ENCODE measurements at places on chromosomes 6 and 20. TPM values are rescaled to one million over a fixed set of nuclear protein-coding genes. Genes with fewer than 3 reads are reported as not detected.

DNA sequence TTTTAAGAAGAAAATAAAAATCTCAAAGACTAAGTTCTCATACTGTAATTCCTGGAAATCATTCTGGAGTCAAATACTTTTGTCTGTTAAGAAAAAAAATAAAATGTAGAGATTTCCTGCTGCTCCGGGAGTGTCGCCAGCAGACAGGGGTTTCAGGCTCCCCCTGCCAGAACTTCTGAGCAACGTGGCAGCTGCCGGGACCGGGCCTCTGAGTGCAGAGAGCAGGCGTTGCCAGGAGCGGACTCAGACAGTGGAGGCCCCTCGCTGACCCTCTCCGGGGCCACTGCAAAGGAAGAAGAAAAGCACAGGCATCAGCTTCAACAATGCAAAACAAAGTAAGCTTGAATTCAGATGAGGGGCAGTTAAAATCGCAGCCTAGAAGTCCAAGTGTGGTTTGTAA lies 95.5 kb downstream of the THBS2 start:
- H3K27me3 ChIP-seq: no peaks in the 10 kb centered on the region
- no peak for DNase-seq
- H3K4me3 ChIP-seq: no peak overlapping the region
- H3K27ac ChIP-seq: no peak overlapping the region

- H3K4me3 ChIP-seq: no peak overlapping the region
- DNase-seq: no peak
- H3K27ac ChIP-seq: no peak overlapping the region
These were observed 52.0 kb upstream of the THEMIS start for GRCh38 chr6:127952831-127953230.

DNA sequence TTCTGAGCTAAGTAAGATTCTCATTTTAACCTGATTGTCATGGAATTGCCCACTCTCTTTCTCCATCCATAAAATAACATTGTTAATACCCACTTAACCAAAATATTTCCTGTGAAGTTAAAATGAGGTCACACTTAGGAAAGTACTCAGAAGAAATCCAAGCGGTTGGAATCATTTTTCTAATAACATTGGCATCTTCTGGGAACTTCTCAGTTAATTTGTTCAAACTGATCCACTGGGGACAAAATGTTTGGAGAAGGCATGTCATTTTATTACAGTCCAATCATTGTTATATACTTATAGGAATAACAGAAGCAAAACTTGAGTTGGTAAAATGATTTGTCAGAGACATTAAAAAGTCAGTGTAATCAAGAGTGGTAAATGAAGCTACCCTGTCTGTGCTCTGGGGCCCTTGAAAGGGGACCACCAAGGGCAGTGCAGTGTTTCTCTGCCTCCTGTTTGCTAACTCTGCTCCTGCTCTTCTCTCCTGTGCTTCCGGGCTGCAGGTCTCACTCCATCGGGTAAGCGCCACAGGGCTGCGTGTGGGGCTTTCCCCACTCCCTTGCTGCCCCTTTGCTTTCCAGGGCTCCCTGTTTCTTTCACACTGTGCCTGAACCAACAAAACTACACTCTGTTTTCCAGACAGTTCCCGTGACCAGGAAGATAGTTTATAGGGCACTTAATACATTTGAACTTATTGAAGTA lies 50.1 kb downstream of the HDDC2 start:
- no peak overlapping the region for H3K4me3 ChIP-seq
- DNase-seq: no peak
- no peaks in the 10 kb centered on the region for H3K27me3 ChIP-seq
- no peak overlapping the region for H3K27ac ChIP-seq

- H3K27me3 ChIP-seq: no peaks in the 10 kb centered on the region
- DNase-seq: no peak
- no peak overlapping the region for H3K4me3 ChIP-seq
- no peaks in the 10 kb centered on the region for H3K36me3 ChIP-seq
These were observed 671.8 kb downstream of the QKI start for GRCh38 chr6:164086076-164086887.

- H3K4me3 ChIP-seq: no peak overlapping the region
- no peak for DNase-seq
- no peaks in the 10 kb centered on the region for H3K4me1 ChIP-seq
- no peak overlapping the region for H3K27ac ChIP-seq
- no peaks in the 10 kb centered on the region for H3K36me3 ChIP-seq
- H3K27me3 ChIP-seq: no peaks in the 10 kb centered on the region
These were observed 112.8 kb downstream of the SAMD5 start for GRCh38 chr6:147621263-147621662.

The KHDC1L gene
- not detected for total RNA-seq

The MLN gene
- total RNA-seq: not detected

The FAM217B gene
- total RNA-seq: 15.1 TPM
